ENCODE measurements at places on chromosomes 5 and 9. TPM values are rescaled to one million over a fixed set of nuclear protein-coding genes. Genes with fewer than 3 reads are reported as not detected.

STOM gene
- 32.9 TPM for total RNA-seq

GRCh38 chr5:124889850-124890249, 143.4 kb upstream of the ZNF608 start:
- no peak for DNase-seq

DNA sequence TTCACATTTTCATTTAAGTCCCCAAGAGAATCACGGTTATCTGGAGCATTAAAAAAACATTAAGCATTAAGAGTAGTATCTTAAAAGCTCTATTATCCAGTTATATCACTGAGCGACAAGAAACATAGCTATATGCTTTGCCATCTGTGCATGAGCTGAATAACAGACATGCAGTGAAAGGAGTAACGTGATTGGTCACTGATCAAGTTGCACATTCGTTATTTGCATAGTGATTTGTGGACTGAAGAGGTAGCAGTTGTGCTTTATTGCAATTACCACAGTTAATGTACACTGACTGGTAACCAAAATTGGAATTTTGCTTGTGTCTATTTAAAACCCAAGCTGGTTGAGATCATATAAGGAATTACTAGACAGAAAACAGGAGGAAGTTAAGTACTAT, 107.4 kb downstream of the MCTP1 start:
- no peak for DNase-seq

DNA sequence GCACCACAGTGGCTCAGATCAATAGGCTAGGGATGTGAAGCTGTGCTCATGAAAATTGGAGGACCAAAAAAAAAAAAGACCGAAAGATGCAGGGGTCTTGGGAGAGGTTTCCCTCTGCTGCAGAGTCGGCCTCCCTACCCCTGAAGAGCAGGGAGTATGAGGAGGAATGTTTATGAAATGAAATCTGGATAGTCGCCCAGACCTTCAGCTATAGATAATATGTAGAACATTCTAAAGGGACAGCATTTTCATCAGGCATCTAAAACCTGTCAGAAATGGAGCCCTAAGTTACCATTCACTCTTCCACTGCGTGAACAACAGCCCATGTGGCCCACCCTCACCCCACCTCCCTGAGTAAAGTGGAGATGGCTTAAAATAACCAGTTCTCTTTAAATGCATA, 122.9 kb downstream of the TMEM174 start:
- DNase-seq = no peak

GRCh38 chr9:136554870-136555269, 9.0 kb upstream of the NOTCH1 start:
- DNase-seq = no peak

DNA sequence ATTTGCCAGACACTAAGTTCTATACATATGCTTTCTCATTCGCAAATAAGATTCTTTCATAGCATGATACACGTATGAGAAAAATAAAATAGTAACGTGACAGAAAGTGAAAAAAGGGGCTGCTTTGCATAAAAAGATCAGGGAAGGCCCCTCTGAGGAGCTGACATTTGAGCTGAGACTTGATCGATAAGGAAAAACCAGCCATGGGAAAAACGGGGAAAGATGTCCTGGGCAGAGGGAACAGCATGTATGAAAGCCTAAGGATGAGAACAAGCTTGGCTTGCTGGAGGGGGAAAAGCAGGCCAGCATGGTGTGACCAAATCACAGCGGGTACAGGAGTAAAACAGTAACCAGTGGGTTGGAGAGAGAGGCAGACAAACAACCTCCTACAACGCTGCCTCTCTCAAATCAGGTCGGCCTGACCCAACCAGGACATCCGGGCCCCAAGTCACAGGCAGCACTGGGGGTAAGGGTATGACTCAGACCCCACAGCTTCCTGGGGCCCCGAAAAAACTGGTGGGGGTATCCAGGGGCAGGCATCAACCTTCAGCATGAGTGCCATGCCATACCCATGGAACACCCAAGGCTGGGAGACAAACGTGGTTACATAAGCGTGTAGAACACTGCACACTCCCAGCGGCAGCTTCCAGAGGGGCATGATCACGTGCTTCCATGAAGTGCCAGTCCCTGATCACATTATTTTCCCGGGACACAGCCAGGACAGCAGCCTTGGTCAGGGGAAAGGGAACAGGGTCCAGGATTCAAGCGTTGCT, 2.2 kb downstream of the TNIP1 start:
- no peak for DNase-seq

DNA sequence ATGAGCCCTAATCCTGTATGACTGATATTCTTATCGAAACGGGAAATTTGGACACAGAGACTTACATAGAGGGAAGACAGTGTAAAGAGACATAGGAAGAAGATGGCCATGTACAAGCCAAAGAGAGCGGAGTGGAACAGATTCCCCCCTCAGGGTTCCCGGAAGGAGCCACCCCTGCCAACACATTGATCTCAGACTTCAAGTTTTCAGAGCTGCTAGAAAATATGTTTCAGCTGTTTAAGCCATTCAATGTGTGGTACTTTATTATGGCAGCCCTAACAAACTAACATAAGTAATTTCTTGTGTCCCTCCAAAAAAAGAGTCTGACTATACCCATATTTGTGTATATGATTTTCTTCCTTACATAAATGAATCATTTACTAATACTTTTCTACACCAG, 128.0 kb upstream of the STC2 start:
- no peak for DNase-seq

GRCh38 chr9:69500896-69501295, 171.3 kb downstream of the APBA1 start:
- no peak for DNase-seq

PCDHB12 gene
- 2.7 TPM for total RNA-seq

GRCh38 chr5:123154886-123155445, 65.9 kb downstream of the PRDM6 start:
- DNase-seq = no peak

PCDHGA4 gene
- total RNA-seq = 3.9 TPM

Measured in WTC11 (cell line).